ENCODE measurements at places on chromosomes 11 and 22.

DNA sequence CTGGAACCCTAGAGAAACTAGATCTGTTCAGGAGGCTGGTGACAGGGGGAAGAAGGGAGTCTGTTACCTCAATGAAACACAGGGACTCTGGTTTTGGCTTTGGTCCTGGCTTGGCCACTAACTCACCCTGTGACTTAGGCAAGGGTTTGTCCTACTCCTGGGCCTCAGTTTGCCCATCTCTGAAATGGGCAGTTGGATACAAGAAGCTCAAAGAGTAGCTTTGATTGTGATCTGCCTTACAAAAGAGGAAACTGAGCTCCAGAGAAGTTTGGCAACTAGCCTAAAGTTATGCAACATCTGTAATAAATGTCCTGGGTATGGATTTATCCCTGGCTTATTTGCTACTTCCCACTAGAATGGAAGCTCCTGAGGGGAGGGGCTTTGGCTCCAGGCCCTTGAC lies 24.0 kb upstream of the LMO1 start:
- no peak for DNase-seq

DNA sequence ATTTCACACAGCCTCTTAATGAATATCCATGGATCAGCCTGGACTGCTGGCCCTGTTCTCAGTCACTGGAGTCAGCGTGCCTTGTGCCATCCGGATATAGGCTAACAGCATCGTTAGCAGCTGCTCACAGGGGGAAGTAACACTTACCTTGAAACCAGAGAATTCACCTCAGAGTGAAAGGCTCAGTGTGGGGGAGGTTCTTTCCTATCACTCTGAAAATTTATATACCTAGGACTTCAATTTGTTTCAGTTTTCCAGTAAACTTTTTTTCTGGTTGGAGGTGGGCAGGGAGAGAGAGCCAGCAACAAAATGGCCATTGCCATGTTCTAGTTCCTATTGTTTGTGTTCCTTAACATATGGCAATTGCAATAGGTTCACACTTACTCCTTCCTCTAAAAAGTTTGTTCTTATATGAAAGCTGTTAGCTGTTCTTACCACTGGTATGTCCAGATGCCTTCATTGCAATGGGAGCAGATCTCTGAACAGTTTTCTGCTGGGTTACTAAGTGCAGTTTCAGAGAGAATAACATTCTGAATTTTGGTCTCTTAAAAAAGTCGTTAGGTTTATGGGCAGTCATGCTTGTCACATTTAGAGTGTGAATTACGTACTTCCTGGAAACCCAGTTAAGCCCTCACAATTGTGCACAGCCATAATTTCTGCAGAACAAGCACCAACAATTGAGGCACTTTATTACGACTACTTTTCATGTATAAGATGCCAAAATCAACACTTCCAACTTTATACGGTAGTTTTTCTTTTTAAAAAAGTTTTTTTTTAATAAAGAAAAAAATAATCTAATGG lies 247.6 kb downstream of the CADM1 start:
- DNase-seq: no peak

- DNase-seq: no peak
Measured at GRCh38 chr22:26648528-26649388, 8.6 kb upstream of the MIAT start.

DNA sequence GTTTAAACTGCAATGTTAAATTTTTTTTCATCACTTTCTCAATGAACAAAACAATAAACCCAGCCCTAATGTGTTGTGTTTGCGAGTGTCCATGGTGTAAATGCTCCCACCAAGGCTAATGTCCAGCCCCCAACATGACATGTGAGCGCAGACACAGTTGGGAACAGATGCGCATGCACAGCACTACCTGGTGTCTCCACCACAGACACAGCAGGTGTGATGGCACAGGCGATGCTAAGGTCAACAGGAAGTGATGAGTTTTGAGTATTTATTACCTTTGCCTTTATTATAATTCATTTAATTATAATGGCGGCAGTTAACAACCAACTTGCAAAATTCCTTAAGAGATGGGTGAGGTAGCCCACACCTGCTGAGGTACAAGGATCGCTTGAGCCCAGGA lies 42.9 kb downstream of the MICAL3 start:
- no peak for DNase-seq

- DNase-seq: no peak
Measured at GRCh38 chr11:134670247-134670782, 258.3 kb upstream of the B3GAT1 start.

DNA sequence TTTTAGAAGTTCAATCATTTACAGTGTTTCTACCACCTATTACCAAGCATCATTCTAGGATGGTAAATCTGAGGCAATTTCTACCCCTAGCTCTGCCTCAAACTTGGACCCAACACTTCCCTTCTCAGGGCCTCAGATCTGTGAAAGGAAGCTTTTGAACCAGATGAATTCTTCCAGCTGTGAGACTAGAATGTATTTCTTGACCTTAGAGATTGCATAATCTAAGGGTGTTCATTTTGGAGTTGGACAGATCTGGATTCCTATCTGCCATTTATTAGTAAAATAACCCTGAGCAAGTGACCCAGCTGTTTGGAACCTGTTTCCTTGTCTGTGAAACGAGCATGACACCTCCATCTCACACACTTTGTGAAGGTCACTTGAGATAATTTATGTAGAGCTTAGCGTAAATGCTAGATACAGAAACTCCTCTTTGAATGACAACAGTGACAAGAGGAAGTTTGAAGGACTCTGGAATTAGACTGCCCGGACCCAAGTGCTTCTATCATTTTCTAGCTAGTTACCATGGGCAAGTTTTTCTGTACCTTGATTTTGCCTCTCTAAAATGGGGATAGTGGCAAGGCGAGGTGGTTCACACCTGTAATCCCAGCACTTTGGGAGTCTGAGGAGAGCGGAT lies 3.8 kb upstream of the INTS5 start:
- DNase-seq: no peak

DNA sequence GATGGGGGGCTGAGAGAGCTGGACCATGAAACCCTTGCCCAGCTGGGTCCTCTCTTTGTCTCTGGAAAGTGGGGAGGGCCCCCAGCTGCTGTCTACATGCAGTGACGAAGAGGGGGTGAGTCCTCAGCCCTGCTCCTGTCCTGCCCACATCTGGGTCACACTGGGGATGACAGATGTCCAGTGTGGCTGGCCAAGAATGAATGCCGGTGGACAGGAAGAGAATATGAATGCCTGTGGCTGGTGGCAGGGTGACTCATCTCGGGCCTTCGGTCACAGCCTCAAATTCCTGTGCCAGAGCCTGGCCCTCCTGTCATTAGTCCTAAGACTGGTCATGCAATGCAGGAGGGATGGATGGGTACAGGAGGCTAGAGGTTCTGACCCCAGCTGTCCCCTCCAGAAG lies 2.2 kb upstream of the PNPLA3 start:
- peak; percentile 17 for DNase-seq

DNA sequence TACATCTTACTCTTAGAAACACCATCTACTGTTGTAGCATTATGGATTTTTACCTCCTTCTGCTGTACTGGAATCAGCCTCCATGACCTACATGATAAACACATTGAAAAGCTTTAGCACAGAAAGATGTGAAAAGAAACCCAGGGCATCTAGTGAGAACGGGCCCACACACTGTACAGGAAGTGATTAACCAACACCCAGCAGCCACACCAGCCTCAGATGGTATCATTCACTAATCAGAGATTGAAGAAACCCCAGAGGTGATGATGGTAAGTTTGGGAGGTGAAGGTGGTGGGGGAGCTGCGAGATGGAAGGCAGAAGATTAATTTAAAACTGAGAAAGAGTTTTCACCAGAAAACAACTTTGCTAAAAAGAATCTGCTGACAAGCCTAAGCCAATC lies 46.1 kb downstream of the RASSF10 start:
- no peak for DNase-seq

DNA sequence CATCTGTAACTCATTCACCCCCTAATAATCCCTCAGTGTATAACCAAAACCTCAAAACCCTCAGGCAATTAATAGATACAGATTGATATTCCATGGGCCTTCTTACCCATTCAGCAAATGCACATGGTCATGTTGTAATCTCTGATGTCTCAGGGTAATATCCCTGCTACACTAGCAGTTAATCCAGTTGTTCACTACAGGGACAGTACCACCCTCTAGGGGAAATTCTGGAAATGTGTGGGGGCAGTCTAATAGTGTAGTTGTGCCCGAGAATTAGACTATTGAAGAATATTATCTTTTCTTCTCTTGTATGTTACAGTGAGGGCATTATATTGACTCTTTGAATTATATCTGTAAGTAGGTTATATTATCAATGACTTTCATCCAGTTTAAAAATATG lies 175.4 kb downstream of the CWF19L2 start:
- DNase-seq: no peak

- DNase-seq: no peak
Measured at GRCh38 chr22:48256041-48256739, 1493.7 kb downstream of the TBC1D22A start.

GRCh38 chr11:45725776-45726492 lies 60.5 kb upstream of the CHST1 start:
- no peak for DNase-seq

GRCh38 chr11:45280449-45280848 lies 5.7 kb downstream of the SYT13 start:
- DNase-seq: no peak

- no peak for DNase-seq
Measured at GRCh38 chr11:119957951-119958350, 180.0 kb downstream of the TRIM29 start.

- no peak for DNase-seq
Measured at GRCh38 chr22:50225200-50225969, 19.4 kb downstream of the TUBGCP6 start.

- DNase-seq: no peak
Measured at GRCh38 chr11:44831605-44832394, 105.0 kb downstream of the TSPAN18 start.

DNA sequence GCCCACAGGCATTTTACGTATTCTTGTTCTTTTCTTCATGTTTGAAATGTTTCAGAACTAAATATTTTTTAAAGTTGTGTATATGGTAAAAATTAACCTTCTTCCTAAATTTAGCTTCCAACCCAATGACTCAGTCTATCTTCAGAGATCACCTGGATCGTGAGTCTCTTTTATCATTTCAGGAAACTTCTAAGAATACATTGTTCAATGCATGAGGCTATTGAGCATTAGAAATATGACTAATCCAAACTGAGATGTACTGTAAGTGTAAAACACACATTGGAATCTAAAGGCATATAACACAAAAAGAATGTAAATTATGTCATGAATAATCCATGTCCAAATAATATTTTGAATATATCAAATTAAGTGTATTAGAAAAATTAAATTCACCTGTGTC lies 265.2 kb downstream of the LUZP2 start:
- DNase-seq: no peak

- no peak for DNase-seq
Measured at GRCh38 chr11:120235024-120235628, 4.8 kb upstream of the POU2F3 start.

GRCh38 chr11:13831696-13832095 lies 130.8 kb upstream of the SPON1 start:
- DNase-seq: no peak

GRCh38 chr11:15412054-15412453 lies 297.3 kb downstream of the INSC start:
- DNase-seq: no peak

GRCh38 chr11:29260939-29261705 lies 755.7 kb downstream of the KCNA4 start:
- no peak for DNase-seq

GRCh38 chr11:70810133-70810532 lies 411.8 kb downstream of the CTTN start:
- DNase-seq: no peak

GRCh38 chr11:129215506-129216245 lies 23.6 kb upstream of the ARHGAP32 start:
- no peak for DNase-seq

GRCh38 chr22:40194656-40195055 lies 16.9 kb downstream of the TNRC6B start:
- no peak for DNase-seq

DNA sequence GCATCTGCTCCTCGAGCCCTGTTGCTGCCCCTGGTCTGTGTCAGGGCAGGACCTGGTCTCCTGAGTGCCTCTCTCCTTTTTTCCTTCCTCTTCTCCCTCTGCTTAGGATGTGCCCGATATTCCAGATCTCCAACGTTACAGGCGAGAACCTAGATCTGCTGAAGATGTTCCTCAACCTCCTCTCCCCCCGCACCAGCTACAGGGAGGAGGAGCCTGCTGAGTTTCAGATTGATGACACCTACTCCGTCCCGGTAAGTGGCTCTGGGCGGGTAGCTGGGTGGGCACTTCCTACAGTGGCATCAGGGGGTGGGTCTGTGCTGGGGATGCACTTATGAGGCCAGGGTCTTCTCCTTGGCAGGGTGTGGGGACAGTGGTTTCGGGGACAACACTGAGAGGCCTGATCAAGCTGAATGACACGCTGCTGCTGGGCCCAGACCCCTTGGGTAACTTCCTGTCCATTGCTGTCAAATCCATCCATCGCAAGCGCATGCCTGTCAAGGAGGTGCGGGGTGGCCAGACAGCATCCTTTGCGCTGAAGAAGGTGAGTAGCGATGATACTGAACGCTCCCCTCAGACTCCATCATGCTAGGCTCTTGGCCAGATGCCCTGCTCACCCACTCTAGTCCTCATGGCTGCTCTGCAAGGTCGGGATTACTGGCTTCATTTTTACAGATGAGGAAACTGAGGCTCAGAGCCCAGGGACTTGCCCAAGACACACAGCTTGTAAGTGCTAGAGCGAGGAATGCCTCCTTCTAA lies 20.3 kb downstream of the GTPBP1 start:
- DNase-seq: no peak

GRCh38 chr11:72730243-72730642 lies 22.0 kb downstream of the ARAP1 start:
- DNase-seq: no peak

DNA sequence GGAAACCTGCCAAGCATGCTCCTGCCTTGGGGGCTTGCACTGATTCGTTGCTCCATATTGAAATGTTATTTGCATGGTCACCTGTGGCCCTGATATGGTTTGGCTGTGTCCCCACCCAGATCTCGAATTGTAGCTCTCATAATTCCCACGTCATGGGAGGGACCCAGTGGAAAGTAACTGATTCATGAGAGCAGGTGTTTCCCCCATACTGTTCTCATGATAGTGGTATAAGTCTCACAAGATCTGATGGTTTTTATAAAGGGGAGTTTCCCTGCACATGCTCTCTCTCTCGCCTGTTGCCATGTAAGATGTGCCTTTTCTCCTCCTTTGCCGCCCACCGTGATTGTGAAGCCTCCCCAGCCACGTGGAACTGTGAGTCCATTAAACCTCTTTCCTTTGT lies 402.4 kb downstream of the ETS1 start:
- no peak for DNase-seq

DNA sequence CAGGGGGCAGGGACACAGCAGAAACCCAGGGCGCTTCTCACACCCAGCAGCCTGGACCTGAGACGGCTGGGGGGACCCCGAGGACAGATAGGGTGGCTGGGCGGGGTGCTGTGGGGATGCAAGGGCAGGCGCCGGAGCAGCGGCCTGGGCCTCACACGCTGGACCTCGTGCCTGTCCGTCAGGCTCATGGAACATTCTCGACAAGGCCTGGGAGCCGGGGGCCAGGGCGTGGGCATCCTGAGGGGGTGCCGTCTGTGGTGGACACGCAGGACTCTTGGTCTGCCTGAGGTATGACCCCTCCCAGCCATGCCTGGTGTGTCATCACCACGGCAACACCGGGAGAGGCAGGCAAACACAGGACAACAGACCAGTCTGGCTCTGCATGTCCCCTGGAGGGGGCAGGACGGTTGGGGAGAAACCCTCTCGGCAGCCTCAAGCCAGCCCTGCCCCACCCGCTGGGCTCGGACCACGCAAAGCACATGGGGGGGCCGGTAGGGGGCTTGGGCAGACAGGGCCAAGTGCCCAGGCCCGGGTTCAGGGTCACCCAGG lies 21.4 kb downstream of the MRPL23 start:
- no peak for DNase-seq
